ENCODE measurements at places on chromosomes 13 and 19.

DNA sequence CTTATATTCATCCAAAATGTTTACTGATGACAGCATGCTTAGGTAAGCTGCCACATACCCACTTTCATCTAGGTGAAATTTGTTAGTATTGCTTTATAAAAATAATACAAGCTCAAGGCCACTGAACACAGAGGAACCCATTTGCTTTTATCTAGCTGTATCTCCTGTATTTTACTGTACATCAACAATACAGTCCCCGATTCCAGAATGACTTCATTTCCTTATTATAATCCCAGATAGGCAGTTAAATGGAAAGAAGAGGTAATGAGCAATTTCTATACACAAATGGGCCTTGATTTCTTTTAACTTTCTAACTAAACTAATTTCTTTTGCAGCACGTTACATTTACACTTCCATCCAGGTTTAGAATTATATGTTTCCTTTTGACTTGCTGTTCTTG is 86.2 kb downstream of the SHISA2 start:
- no peak for DNase-seq

DNA sequence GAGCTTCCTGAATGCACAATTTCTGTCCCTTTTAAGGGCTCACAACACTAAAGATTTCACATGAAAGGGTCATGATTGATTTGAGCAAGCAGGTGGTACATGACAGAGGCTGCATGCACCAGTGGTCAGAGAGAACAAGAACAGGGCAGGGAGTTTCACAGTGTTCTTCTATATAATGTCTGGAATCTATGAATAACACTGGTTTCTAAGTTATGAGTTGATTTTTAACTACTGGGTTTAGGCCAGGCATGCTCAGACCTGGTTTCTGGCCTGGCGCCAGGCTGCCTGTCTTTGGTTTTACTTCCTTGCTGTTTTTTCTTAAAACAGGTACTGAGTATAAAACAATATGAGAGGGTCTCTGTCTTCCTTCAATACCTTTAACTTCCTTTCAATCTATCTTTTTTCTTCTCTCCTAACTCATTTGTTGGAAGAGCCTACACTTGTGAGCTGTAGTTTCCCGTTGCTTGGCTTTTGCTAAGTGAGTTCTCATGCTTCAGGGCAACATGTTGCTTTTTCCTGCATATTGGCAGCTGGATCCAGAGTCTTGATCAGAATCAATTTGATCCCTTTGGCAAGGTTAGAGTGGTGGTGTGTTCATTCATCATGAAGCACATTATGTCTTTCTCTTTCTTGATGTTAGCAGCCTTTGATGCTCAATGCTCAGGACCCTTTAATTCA is 38.5 kb upstream of the FGF14 start:
- peak; percentile 81 for DNase-seq

DNA sequence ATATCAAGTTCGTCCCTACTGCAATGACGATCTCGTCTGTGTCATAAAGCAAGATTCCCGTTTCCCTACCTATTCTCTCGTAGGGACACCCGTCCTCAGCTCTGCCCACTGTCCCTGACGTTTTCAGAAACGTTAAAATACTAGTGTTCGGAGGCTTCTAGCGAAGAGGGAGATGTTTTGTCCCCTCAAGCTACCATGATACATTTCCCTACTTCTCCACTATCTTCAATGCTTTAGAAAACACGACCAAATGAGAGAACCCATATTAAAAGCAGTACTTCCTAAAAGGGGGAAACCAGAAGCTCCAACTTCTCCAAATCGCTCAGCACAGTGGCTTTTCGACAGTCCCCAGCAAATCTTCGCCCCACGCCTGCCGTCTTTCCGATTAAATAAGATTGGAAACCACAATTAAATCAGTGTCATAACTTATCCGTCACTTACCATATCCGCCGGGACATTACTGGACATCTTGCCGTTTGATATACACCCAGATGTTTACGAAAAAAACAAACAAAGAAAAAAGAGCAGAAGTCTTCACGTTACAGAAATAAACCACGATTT is 1.3 kb downstream of the UBL3 start:
- no peak for DNase-seq

- no peak for DNase-seq
Observed at GRCh38 chr13:19673473-19674430, 40.3 kb downstream of the MPHOSPH8 start.

- DNase-seq: no peak
Observed at GRCh38 chr19:41906271-41906670, 22.0 kb downstream of the ERFL start.

- DNase-seq: no peak
Observed at GRCh38 chr13:33782631-33783030, 35.3 kb upstream of the RFC3 start.

DNA sequence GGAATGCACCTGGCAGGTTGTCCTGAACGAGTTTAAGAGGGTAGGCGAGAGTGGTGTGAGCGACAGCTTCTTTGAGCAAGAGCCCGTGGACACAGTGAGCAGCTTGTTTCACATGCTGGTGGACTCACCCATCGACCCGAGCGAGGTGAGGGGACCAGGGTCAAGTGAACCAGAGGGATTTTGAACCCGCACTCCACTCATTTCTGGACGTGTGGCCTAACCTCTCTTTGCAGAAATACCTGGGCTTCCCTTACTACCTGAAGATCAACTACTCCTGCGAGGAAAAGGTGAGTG is 1.7 kb downstream of the CATSPERG start:
- DNase-seq: no peak

GRCh38 chr19:1672038-1672768 is 19.8 kb upstream of the TCF3 start:
- DNase-seq: no peak

DNA sequence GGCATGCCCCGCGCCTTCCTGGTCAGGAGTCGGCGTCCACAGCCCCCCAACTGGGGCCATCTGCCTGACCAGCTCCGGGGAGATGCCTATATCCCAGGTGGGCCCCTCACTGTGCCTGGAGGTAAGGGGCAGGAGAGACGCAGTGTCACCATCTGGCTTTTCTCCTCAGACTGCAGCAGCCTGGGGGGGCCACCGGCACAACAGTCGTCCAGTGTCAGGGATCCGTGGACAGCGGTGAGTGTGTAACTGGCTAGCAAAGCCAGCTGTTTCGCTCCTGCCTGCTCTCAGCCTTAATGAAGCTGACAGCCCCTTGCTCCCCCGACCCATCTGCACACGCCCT is 227 bp downstream of the OVOL3 start:
- DNase-seq: no peak

GRCh38 chr13:43988302-43988701 is 108.6 kb downstream of the LACC1 start:
- no peak for DNase-seq

- no peak for DNase-seq
Observed at GRCh38 chr19:1717200-1717969, 35.9 kb upstream of the ONECUT3 start.

DNA sequence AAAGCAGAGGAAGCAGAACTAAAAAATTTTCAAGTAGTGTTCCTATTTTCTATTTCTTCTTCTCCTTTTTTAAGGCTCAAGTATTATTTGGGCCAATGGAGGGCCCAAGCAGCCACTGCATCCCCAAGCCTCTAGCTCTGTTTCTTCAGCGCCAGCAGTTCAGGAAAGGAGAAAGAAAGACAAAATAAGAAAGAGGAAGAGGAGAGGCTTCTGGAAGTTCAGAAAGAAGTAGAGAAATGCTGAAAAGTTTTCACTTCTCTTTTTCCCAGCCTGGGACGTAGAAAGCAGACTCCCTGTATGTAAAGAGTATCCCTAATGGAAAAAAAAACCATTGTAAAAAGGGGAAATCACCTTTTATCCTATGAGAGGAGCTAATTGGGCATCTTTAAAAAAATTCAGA is 165.5 kb upstream of the KLF12 start:
- DNase-seq: no peak

- DNase-seq: no peak
Observed at GRCh38 chr19:18529782-18530181, 7.9 kb upstream of the ELL start.

DNA sequence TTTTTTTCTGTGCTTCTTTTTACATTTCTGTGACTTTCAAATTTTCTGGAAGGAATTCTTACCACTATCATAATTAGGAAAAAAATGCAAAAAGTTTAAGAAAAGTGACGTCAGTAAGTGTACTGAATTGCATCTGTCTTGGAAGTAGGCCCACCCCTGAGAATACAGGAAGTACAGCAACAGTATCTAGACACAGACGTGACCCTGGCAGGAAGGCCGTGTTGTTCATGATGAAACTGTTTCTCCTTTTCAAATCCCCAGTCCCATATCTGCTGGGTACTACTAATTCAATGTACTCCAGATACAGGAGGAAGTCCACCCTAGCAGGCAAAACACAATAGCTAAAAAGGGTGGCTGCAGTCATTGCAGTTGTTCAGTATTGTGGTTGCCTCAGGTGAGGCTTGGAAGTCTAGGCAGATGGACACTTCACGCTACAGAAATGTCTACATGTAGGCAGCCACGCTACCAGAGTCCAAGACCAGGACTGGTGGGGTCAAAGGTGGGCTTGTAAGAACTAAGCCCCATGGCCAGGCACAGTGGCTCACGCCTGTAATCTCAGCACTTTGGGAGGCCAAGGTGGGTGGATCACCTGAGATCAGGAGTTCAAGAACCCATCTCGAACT is 49.6 kb upstream of the MED4 start:
- DNase-seq: no peak

Data from kidney epithelial cell (primary cell).